ENCODE measurements at places on chromosomes 6 and 20.

GRCh38 chr6:53159558-53159957 is 10.9 kb upstream of the GCM1 start:
- DNase-seq = no peak

DNA sequence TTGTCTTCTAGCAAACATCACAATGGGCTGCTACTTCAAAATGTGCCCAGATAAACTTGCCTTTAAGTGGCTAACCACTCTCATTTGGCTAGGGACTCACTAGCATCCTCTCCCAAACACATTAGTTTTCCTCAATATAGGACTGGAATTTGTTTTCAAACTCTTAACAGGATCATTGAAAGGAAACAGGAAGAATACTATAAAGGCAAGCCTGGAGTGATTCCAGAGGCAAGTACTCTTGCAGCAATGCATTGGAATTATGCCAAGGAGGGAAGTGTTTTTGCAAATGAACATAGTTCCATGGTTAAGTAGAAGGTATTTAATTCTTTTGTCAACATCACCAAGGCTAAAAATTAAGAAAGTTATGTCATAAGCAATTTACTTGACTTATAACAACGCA is 12.2 kb downstream of the EPHA7 start:
- DNase-seq = no peak

DNA sequence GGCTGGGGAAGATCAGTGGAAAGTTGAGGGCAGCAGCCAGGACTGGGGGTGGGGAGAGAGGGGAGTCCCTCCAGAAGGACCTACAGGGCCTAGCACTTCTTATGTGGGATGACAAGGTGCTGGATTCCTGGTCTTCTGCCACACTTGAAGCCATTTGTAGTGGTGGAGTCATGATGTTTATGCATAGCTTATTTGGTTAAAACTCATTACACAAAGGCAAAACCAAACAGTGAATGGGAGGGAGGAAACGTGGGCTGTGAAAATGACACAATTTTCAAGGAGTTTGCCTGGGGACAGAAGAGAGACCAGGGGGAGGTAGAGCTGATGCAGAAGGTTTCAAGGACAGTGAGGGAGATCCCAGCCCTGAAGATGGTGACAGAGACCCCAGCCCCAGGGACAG is 50.8 kb downstream of the DACT2 start:
- no peak for DNase-seq

GRCh38 chr6:6545616-6546317 is 42.8 kb upstream of the LY86 start:
- no peak for DNase-seq

DNA sequence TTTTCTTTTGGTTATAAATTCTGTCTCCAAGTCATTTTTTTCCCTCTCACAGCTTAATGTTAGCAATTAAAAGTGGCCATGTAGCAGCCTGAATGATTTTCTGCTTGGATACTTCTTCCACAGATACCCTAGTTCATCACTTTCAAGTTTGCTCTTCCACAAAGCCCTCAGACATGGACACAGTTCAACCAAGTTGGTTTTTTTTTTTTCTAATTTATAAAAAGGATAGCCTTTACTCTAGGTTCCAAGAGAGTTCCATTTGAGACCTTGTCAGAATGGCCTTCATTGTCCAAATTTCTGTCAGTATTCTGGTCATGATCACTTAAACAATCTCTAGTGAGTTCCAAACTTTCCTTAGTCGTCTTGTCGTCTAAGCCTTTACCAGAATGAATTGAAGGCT is 40.0 kb downstream of the RSPH3 start:
- DNase-seq = no peak

DNA sequence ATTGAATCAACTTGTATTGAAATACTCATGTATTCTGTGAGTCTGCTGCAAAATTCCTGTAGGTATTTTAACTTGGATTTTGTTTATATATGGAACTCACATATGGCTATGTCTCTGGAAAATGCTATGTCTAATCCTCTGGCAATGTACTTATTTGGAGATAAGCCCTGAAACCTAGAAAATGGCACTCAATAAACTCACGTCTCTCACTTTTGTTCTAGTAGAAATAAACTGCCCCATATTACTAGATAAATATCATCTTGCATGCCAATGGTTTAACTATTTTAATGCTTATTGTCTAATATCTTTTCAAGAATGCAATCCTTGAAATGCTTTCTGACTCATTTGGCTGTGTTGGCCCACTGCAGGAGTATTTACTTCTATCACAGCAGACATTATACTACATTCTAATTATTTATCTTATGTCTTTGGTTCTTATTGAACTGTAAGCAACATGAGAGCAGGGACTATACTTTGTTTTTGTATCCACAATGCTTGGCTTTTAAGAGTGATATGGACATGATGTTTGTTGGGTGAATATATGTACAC is 292.2 kb upstream of the RSPO3 start:
- no peak for DNase-seq

GRCh38 chr6:129992881-129993280 is 25.5 kb upstream of the L3MBTL3 start:
- DNase-seq = no peak

GRCh38 chr6:15736297-15736696 is 73.5 kb upstream of the DTNBP1 start:
- no peak for DNase-seq

DNA sequence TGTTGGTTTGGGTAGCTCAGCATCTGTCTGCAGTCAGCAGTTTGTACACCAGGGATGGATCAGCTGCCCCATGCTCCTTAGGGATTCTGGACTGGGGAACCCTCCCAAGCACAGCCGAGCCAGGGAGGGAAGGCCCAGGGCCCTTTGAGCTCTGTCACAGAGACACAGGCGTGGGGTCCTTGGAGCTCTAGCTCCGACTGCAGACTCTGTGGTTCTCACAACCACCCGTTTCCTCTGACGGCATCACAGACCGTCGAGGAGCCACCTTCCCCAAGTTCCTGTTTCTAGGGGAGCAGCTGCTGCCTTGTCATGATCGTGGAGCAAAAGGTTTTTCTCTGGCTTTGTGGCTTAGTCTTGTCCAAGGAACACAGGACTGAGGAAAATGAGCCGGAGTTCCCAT is at the start of gene SLA2:
Gene SLA2 (minus strand): TSS at position 199 of the 400 bp plus-strand sequence. CDS start 4,861 bp downstream, outside the sequence.
- DNase-seq = no peak

DNA sequence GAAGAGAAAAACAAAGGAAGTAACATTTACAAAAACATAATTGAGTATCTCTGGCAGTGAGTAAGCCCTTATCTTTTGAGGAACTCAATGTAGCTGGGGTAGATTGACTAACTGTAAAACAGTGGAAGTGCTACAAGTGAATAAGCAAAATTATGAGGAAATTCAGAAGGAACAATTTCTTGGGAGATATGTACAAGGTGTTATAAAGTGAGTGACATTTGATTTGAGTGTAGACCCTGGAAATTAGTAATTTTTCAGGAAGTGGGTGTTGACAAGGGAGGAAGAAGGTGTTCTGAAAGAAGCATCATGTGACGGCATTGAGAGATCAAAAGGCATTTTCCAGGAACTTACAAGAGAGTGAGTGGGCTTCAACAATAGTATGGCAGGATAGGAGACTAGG is 22.2 kb downstream of the XRN2 start:
- DNase-seq = no peak

GRCh38 chr6:135105710-135106109 is 51.1 kb upstream of the HBS1L start:
- DNase-seq = no peak

DNA sequence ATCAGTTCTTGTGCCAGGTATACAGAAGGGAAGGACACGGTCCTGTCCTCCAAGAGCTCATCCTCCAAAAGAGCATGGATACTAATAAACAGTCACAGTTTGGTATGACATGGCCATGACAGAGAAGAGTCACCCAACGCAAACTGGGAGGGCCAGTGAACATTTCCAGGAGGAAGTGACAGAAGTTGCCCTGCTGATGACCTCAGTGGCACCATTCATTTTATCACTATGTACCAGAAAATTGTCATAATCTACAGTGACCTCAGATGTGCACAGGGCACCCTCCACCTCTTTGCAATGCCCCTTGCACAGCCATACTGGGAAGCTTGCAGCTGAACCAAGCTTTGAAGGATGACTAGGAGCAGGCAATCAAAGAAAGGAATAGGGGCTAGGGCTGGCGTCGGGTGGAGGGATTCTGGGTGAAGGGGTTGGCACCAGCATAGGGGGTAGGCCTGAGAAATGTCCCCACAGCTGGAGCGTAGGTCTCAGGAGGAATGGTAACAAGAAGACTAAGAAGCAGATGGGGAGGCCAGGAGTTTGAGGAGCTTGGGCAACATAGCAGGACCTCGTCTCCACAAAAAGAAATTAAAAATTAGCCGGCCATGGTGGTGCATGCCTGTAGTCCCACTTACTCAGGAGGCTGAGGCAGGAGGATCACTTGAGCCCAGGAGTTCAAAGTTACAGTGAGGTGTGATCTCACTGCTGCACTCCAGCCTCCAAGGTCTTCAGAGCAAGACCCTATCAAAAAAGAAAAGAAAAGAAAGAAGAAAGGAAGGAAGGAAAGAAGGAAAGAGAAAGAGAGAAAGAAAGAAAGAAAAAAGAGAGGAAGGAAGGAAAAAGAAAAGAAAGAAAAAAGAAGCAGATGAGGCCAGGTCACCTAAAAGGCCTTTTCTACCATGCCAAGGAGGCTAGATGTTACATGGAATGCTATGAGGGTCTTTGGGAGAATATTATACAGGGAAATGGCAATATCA is 65.3 kb upstream of the SNX9 start:
- no peak for DNase-seq

- DNase-seq = no peak
Observed at GRCh38 chr6:63418741-63419140, 99.0 kb upstream of the LGSN start.

GRCh38 chr20:23106271-23106851 is 20.2 kb upstream of the CD93 start:
- no peak for DNase-seq

GRCh38 chr6:159505140-159505922 is 187.7 kb downstream of the SOD2 start:
- no peak for DNase-seq

GRCh38 chr6:50966986-50967385 is 148.3 kb downstream of the TFAP2B start:
- no peak for DNase-seq

GRCh38 chr6:19153270-19153980 is 683.7 kb upstream of the ID4 start:
- no peak for DNase-seq

DNA sequence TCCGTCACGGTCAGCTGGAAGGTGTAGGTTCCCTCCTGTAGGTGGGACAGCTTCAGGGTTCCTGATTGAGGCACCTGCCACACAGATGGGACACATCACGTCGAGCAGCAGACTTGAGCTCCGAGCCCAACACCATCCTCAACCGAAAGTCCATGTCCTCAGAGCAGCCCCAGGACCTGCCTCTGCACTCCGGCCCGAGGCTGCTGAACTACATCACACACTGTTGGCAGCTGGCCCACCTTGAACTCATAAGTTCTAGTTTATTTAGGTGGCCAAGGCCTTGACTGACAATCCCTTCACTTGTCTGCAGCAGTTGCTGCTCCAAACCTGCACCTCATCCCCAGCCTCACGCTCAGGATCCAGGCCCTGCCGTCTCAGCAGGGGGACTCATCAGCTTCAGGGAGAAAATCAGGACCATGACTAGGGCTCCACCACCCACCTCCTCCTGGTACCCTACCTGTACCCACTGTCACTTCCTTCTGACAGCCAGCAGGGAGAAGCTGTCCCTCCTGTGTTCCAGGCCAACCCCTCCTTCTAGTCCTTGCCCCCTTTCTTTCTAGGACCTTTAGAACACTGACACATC is 21.0 kb downstream of the LRP11 start:
- no peak for DNase-seq

DNA sequence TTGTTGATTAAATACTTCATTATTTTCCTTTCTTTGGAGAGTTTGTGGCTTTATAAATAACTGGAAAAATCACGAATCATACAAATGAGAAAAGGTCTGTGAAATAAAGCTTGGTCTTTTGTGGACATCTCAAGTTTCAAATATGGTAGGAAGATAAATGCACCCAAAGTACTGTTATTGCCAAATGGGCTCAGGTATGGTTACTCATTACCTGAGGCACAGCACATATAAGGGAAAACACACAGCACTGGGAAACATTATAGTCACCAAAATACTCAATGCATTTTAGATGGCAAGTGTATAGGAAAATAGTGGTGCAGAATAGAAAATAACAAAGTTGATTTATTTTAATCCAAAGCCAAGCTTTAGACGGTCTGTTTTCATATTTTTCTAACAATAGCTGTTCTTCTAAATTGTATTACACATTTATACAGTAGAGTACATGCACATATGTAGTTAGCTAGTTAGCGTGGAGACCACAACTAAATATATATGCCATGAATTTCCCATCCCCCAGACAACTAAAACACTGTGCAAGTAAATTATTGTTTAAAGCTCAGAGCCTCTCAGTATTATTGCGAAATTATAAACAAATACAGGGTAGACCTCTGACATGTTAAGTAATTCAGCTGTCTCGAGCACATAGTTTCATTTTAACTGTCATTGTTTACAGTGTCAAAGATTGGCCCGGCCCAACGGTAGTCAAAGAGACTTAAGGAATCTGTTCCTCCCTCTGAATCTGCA is 336.0 kb downstream of the SYNE1 start:
- DNase-seq = no peak

DNA sequence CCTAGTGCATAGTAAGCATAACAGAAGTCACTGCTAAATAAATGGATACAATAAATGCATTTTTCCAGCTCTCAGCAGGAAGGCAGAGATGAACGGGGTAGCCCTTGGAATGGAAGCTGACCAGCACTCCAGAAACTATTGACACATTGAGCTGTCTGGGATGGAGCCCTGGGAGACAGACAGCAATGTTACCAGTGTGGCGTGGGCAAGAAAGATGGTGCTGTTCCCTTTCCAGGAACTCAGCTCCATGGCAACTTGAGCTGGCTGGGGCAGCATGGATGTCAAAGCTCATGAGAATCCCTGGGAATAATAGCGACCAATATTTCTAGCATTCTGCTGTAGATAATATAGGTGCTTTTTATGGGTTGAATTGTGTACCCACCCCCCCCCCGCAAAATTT is 104.3 kb upstream of the PTPRT start:
- no peak for DNase-seq

DNA sequence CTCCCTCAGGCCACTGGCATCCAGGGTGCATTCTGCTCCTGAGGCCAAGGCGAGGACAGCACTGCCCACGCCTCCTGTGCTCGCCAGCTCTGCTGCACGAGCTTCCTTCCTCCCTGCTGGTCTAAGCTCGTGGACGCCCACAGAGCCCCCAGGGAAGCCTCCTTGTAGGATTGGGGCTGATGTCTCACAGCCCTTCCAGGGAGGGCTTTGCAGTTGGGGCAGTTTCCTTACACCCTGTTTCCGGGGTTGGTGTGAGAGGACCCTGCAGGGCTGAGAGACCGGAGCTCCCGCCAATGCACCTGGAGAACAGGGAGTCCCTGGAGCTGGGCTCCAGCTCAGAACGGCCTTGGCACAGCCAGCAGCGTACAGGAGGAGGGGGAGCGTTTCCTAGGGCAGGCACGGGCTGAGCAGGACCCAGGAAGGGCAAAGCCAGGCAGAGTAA is 172.4 kb upstream of the PDE10A start:
- no peak for DNase-seq

GRCh38 chr20:22507240-22507961 is 77.0 kb downstream of the FOXA2 start:
- no peak for DNase-seq

GRCh38 chr6:136201732-136202131 is 48.4 kb downstream of the MTFR2 start:
- no peak for DNase-seq
